Stimulated activated CD4-positive, alpha-beta T cell treated with anti-CD3 and anti-CD28 coated beads, Interleukin-1b, Interleukin-23, amount 100 ng/mL, for 48 hours (primary cell): ENCODE measurements at places on chromosomes 16 and 17.

DNA sequence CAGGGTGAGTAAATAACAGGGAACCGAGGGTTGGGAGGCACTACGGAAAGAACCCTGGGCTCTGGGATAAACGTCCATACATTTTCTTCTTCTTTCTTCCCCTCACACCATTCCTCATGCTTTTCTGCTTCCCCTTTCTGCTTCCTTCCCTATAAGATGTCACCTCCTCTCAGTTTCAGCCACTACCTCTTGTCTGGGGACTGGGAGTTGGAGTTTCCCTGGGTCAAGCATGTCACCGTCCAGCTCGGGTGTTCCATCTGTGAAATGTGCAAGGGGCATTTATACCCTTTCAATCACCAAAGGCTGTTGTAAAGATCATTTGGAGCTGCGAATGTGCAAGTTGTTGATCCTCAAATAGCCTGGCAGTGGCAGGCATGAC is 17.5 kb upstream of the CCL22 start:
- no peak for DNase-seq

DNA sequence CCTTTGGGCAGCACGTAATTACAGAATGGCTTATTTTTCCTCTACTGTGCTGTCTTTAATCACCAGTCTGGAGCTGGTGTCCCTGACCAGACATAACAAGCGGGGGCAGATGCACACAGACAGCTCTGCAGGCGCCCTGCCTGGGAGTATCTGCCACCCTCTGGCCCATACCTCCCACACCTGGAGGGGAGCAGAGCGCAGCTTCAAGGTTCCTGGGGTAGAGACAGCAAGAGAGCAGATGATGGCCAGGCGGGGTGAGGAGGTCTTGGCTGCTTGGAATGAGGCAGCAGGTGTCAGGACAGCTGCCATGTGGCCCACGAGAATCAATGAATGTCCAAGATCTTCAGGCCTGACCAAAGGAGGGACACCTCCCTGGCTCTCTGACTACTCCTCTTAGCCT is 23.8 kb downstream of the TMEM94 start:
- no peak for DNase-seq

- DNase-seq, result peak; percentile 27
Measured at GRCh38 chr16:9099131-9099625, 7.7 kb downstream of the HAPSTR1 start.

GRCh38 chr16:50626868-50627267 is 54.2 kb downstream of the SNX20 start:
- DNase-seq, result no peak
